CD4-positive, alpha-beta T cell (primary cell): ENCODE measurements at places on chromosomes 2 and 18. TPM values are rescaled to one million over a fixed set of nuclear protein-coding genes. Genes with fewer than 3 reads are reported as not detected.

GRCh38 chr2:20490300-20491181 is 43.7 kb downstream of the RHOB start:
- no peak overlapping the region for H3K4me3 ChIP-seq
- no peaks in the 10 kb centered on the region for H3K4me1 ChIP-seq
- no peaks in the 10 kb centered on the region for H3K36me3 ChIP-seq
- no peaks in the 10 kb centered on the region for H3K27me3 ChIP-seq

DNA sequence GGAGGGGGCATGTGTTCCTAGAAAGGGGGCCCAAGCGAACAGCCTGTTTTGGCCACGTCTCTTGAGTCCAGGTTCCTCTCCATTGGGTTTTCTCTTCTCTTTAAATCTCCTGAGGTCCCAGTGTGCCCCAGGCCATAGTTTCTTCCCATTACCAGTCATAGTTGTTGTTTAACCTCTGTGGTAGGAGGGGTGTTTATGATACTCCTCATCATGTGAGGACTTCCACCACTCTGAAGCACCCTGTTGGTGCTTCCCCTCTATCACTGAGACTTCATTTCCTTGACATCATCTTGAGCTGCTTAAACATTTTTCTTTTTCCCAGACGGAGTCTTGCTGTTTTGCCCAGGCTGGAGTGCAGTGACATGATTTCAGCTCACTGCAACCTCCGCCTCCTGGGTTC is 45.9 kb downstream of the WIPF1 start:
- H3K27ac ChIP-seq = no peak overlapping the region
- H3K27me3 ChIP-seq = no peaks in the 10 kb centered on the region
- peaks cover 36% of the 10 kb centered on the region for H3K4me1 ChIP-seq
- no peak for DNase-seq

DNA sequence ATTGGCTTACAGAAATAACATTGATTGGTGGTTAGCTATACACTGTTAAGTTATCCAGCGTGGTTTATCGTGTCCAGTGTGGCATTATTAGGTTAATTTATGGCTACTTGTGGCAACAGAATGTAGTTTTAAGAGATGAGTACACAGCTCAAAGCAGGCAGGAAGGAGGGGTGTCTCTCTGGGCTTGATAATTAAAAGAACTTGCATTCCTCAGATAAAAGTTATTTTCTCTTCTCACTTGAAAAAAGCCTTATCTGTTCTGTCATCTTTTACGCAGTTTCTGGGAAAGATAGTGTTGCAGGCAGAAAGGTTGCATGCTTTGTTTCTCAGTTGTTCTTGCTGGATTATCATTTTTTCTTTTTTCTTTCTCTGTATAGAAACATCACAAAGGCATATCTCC is 154.4 kb upstream of the COL3A1 start:
- no peaks in the 10 kb centered on the region for H3K36me3 ChIP-seq
- H3K27ac ChIP-seq = no peak overlapping the region
- no peak for DNase-seq
- H3K4me1 ChIP-seq = no peaks in the 10 kb centered on the region
- H3K4me3 ChIP-seq = no peak overlapping the region

GRCh38 chr2:233471291-233472035 is 95.1 kb downstream of the USP40 start:
- H3K4me1 ChIP-seq = no peaks in the 10 kb centered on the region
- no peak overlapping the region for H3K4me3 ChIP-seq
- no peaks in the 10 kb centered on the region for H3K27me3 ChIP-seq
- DNase-seq = no peak

- no peaks in the 10 kb centered on the region for H3K27me3 ChIP-seq
- no peaks in the 10 kb centered on the region for H3K36me3 ChIP-seq
- H3K27ac ChIP-seq = no peak overlapping the region
- no peaks in the 10 kb centered on the region for H3K4me1 ChIP-seq
- H3K4me3 ChIP-seq = no peak overlapping the region
- DNase-seq = no peak
Measured at GRCh38 chr2:57443086-57443485, 603.5 kb upstream of the VRK2 start.

GRCh38 chr2:9333591-9334171 is 89.6 kb downstream of the ITGB1BP1 start:
- no peak overlapping the region for H3K27ac ChIP-seq
- peaks cover 2% of the 10 kb centered on the region for H3K4me1 ChIP-seq
- no peak overlapping the region for H3K4me3 ChIP-seq
- H3K27me3 ChIP-seq = no peaks in the 10 kb centered on the region

GRCh38 chr2:25240636-25241035 is 72.3 kb upstream of the POMC start:
- no peaks in the 10 kb centered on the region for H3K27me3 ChIP-seq
- DNase-seq = no peak
- peaks cover 96% of the 10 kb centered on the region for H3K36me3 ChIP-seq
- H3K4me1 ChIP-seq = no peaks in the 10 kb centered on the region

DNA sequence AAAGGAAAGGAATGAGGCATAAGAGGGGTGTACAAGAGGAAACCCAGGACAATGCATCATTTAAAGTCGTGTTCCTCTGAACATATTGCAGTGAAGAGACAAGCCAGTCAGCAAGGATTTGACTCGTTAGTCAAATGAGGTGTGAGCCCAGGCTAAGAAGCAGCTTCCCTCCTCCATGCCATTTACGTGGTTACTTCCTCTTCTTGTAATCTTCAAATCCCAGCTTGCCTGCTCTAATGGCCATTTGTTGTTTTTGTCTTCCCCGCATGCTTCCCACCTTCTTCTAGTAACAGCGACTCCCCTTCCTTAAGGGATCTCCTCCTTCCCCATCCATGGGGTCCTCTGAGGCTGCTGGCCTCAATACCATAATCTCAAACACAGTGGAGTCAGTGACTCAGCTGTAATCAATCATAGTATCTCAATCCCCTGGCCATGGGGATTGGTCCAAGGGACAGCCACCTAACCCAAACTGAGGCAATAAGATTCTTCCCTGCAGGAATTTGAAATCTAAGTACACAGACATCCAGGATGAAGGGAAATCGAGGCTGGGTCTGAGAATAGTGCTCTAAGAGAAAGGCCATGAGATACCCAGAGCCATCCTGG is 37.6 kb downstream of the SLC14A1 start:
- no peaks in the 10 kb centered on the region for H3K36me3 ChIP-seq
- H3K27ac ChIP-seq = no peak overlapping the region
- no peak for DNase-seq
- H3K27me3 ChIP-seq = no peaks in the 10 kb centered on the region
- no peaks in the 10 kb centered on the region for H3K4me1 ChIP-seq

DNA sequence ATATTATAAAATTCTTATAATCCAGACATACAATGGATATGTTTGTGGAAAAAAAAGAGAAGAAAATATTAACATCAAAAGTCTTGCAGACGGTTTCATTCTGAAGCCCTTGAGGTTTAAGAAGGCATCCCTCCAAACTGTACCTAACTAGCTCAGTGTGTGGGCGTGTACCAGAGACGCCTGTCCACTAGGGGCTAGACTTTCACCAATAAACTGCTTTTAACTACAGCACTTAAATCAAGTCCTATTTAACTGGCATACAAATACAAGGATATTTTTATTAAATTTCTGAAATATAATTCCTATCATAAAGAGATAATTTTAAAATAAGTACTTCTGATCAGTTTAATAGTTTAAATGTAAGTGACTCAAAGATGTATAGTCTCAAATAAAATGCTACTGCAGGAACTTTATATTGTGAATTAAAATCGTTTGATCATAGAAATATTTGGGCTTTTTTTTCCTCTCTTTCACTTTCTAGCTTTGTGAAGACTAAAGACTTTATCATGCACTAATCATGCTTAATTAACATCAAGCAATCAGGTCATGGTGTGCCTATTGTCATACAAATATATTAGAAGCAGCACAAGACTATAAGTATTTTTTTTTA is 437.7 kb downstream of the SATB2 start:
- no peaks in the 10 kb centered on the region for H3K27me3 ChIP-seq
- no peak overlapping the region for H3K27ac ChIP-seq
- H3K4me3 ChIP-seq = no peak overlapping the region
- no peak for DNase-seq
- no peaks in the 10 kb centered on the region for H3K36me3 ChIP-seq
- H3K4me1 ChIP-seq = no peaks in the 10 kb centered on the region

DNA sequence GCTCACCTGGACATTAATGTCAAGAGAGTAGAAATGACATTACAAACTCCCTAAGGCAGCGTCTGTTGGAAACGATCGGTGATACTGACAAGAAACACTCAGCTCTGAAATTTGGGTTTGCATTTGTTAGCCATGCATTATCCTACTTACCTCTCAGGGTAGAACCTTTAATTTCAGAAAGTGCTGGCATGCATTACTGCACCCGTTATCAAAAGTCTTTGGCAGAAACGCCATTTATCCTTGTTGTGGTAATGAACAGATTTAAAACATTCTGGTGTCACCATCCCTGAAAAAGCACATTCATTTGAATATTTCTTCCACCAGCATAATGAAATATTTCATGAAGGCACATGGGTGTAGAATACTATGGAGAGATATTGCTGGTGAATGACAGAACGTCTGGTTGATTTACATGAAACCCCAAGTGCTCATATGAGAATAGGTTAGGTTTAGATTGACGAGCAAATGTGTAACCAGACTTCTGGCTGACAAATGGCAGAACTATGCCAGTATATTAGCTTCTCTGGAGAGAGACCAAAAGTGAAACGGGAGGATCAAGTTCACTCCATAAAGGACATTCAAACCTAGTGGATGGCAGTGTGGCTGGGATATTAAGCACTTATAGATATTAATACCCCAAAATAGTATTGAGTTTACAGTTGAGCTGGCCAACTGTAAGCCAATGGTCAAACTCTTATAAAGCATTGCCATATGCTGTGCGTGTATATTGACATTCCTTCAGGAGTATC is 53.5 kb upstream of the ITGB6 start:
- DNase-seq = no peak
- H3K27me3 ChIP-seq = no peaks in the 10 kb centered on the region
- H3K4me3 ChIP-seq = no peak overlapping the region

The RTKN gene
- total RNA-seq = 0.27 TPM

The REG1B gene
- not detected for total RNA-seq

The MOCOS gene
- not detected for total RNA-seq

The KLF7 gene
- total RNA-seq = 96.9 TPM

The CXCR4 gene
- total RNA-seq = 1,739 TPM
